ENCODE measurements at places on chromosomes 7 and 10.
A peak's percentile ranks its signal among the peaks of the same experiment; 100 is the strongest.

- no peak for DNase-seq
These were observed 42.2 kb upstream of the BMPER start for GRCh38 chr7:33862946-33863814.

DNA sequence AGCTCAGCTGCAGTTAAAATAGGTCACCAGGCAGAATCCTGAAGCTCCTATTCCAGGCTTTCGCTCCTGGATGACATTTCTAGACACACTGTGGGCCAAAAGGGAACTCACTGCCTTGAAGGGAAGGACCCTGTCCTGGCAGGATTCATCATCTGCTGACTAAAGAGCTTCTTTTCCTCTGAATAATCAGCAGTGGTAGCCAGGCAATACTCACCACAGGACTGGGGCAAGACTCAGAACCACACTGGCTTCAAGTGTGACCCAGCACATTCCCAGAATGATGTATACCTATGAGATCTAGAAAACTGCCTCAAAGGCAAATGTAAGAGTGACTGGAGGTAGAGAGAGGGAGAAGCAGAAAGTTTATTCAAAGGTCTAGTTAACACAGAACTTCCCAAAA lies 29.5 kb upstream of the EBF3 start:
- no peak for DNase-seq

GRCh38 chr10:110225756-110226542 lies 18.5 kb downstream of the MXI1 start:
- peak; percentile 84 for DNase-seq

GRCh38 chr10:9096288-9096687 lies 1041.8 kb downstream of the GATA3 start:
- peak; percentile 21 for DNase-seq

- DNase-seq, result no peak
These were observed 57.4 kb upstream of the EGFR start for GRCh38 chr7:54961391-54961790.

GRCh38 chr7:133513608-133514007 lies 260.7 kb downstream of the EXOC4 start:
- DNase-seq, result no peak

DNA sequence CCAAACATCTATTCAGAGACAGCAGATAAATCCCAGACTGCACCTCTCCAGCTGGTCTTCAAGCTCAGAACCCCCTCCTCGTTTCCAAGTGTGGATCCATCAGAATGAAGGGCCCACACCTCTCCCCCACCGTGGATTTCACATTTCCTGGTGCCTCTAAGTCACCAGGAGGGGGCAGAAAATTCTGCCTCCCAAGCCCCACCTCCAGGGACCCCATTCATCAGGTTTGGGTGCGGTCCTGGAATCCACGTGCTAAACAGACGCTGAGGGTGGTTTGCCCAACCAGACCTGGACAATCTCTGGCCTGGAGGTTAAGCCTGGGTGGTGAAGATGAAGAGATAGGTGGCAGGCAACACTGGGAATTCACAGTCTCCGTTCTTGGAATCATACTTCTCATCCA lies 92.4 kb downstream of the WDR11 start:
- no peak for DNase-seq

DNA sequence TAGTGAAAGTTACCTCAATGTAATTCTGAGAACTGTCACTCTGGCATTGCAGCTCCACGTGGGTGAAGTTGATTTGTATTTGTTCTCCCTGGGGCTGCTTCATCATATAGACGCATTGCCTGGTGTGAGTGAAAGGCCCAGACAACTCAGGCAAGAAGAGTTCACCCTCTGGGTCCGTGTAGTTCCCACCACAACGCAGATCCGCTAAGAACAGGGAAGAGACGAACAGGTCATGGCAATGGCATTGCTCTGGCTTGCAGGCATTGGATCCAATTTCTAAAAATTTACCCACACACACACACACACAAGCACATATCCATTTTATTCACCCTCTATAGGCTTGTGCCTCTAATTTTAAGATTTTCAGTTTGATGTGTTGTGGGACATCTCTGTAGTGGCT lies 45.4 kb downstream of the CUBN start:
- no peak for DNase-seq

DNA sequence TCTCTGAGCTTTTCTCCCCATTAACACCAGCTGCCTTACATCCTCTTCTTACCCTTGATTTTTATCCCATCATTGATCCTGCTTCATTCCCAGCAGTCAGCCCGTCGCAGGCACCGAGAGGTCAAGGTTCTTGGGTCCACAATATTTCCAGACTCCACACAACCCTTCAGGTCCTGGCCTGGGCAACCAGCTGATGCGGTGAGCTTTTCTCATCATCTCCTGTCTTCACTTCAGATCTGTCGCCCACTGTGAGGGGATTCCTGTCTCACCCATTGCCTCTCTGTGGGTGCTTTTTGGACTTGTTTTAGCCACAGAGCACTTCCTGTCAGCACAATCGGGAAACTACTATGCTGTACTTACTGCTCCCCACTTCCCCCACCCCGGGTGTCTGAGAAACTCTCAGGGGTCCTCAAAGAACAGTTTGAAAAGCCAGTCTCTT lies 8.4 kb upstream of the PVRIG start:
- DNase-seq, result peak; percentile 47

DNA sequence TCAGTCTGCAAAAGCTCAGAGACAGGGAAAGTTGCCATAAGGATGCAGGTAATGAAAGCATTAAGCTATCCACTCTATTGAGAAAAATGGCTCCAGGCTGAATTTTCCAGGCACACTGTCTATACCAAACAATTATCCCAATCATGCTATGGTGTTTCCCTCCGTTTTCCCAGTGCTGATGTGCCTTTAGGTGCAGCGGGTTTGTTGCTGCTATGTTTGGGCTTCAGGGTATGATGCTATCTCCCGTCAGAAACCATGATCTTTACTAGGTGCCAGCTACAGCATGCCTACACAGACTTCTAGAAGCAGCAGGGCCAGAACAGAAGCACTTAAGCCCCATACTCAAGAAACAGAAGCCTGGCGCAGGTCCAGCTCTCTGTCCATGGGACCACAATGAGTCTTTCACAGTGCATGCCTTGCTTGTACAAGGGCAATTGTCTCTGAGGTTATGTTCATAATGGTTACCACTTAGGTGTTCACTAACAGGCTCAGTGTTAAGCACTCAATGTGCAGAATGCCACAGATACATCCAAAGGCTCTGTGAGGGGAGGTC lies 19.4 kb downstream of the STEAP1B start:
- no peak for DNase-seq

DNA sequence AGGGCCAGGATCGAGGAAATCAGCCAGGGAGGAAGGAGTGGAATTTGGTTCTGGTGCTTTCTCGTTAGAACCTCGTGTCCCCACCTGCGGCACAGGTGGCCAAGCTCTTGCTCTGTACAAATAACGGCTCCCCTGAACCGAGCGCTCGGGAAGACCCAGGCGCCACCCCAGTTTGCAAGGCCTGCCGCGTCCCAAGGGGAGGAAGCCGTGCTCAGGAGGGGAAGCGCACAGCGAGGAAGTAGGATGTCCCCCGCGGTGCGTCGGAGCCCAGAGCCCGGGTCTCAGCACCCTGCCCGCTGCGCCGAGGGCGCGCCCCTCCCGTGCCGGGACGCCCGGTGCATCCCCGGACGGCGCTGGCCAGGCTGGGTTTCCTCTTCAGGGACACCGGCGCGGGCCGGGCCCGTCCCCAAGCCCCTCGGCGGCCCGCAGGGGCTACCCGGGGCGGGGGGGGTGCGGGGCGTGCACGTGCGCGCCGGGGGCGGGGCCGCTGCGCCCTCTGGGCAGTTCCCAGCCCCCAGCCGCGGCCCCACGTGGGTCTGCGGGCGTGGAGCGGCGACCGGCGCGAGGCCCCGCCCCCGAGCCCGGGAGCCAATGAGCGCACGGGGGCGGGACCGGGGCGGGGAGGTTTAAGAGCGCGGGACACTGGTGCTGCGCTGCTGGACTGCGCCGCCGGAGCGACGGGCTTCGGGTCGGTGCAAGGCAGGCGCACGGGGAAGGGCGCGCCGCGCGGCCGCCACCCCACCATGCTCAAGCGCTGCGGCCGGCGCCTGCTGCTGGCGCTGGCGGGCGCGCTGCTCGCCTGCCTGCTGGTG lies at the start of gene LFNG:
Gene LFNG (plus strand): TSS at position 656 of the 812 bp plus-strand sequence. CDS start 88 bp downstream, at position 744.
- DNase-seq, result peak; percentile 84

DNA sequence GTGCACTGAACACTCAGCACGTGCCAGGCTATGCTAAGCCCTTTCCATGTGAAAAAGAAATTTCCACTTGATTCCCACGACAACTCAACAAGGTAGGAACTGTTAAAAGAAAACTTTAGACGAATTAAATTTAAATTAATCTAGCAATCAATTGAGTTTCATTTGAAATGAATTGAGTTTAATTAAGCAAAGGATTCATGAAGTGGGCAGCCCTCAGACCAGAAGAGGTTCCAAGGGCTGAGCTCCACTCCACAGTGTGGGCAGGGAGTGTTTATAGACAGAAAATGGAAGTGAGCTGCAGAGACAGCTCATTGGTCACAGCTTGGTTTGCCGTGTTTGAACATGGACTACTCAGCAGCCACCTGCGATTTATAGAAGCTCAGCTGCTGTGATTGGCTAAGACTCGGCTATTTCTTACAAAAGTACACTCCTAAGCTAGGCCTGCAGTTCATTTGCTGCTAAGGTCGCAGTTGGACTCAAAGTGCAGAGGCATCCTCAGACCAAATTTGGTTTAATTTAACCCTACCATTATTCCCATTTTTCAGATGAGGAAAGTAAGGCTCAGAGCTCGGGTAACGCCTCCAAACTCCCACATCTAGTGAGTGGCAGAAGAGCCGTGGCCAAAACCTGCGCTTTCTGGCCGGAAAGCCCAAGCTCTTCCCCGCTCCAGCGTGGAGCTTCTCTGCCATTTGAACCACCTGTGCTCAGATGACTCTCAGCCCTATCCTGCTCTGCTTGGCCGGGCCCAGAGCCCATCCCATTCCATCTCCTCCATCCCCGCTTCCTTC lies 24.9 kb downstream of the CALML3 start:
- no peak for DNase-seq

- DNase-seq, result no peak
These were observed 57.1 kb upstream of the CELF2 start for GRCh38 chr10:10960534-10960933.

DNA sequence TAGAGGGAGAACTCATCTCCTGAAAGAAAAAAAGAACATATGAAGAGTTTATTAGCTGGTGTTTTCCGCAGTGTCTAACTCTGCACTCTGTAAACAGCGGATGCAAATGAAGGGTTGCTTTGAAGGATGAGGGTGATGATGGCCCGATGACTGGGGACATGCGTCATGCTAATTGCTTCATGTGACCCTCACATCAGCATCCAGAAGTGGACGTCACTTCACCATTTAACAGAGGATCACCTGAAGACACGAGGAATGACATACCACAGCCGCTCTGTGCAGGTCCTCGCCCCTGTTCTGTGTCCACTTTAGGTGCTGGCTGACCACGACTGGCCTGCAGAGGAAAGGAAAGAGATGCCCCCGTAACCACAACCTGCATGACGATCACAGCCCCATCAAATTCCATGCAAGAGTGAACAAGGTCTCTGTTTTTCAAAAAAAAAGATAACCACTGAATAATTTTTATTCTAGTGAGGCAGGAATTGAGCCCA lies 82.9 kb downstream of the KLF6 start:
- no peak for DNase-seq

DNA sequence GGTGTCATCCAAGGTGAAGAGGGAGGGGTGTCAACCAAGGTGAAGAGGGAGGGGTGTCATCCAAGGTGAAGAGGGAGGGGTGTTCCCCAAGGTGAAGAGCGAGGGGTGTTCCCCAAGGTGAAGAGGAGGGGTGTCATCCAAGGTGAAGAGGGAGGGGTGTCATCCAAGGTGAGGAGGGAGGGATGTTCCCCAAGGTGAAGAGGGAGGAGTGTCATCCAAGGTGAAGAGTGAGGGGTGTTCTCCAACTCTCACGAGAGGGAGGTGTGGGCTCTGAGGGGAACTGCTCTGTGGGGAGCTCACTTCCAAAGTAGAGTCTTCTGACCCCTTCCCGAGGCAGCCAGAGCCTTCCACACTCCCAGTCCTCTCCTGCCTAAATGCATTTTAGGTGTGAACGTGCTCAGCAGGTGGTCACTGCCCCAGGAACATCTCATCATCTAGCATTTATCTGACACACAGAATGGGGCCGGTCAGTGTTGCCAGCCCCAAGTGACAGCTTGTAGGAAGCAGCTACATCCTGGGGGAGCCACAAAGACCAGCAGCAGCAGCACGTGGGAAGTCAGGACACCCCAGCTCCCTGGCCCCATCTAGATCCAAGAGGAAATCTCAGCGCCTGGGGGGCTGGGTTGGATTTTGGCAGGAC lies 323.8 kb downstream of the GLRX3 start:
- DNase-seq, result no peak

- DNase-seq, result no peak
These were observed 356.9 kb upstream of the PRKCQ start for GRCh38 chr10:6936931-6937330.

DNA sequence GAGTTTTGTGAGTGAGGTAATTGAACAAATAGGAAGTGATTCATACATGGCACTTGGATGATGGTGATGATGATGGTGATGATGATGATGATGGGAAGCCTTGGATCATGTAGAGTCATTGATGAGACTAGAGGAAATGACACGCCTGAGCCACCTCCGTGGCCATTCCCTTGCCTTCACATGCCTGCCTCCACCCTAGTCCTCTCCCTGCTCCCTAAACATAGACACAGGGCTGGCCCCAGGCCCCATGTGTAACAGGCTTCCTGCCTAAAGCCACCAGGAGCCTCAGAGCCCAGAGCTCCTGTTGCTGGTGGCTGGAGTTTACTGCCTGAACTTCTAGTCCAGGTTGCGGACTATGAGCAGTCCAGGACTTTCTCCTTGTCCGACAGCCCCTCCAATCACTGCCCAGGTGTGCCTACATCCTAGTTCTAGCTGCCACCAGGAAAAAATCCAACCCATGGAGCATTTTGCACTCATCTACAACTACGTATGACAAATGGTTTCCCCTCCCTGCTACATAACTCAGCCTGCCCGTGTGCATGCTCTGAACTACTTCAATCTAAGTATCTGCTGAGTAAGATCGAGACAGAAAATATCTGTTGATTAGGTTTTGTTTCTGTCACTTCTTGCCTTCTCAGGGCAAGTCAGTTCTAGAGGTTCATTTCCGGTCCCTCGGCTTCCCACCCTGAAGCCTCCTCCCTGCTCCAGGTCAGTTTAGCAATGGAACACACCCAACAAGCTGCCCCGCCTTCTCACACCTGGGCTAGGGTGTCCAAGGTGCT lies 35.5 kb upstream of the KDM7A start:
- DNase-seq, result no peak

DNA sequence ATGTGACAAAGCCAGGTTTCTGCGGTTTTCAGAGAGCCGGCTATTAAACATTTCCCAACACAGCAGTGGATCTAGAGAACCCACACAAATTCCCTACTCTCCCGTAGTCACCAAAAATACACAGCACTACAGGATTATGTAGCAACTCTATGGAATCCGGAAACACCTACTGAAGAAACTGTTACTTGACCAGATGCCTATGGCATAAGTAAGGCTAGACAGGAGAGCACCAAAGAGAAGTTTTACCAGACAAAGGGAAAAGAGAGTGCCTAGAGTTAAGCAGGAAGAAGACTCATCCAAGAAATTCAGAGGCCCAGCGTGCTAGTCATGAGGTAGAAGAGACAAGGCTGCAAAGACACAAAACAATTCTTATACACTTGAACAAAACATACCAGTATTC lies 321.1 kb downstream of the PARD3 start:
- DNase-seq, result no peak

GRCh38 chr10:102975483-102976379 lies 57.6 kb downstream of the CNNM2 start:
- DNase-seq, result no peak

GRCh38 chr7:72437061-72437585 lies 25.0 kb upstream of the CALN1 start:
- no peak for DNase-seq
